Thyroid gland (tissue), 4 donors: ENCODE measurements at places on chromosomes 11 and 22. TPM values are rescaled to one million over a fixed set of nuclear protein-coding genes. Genes with fewer than 3 reads are reported as not detected.

- DNase-seq = no peak
Measured at GRCh38 chr11:2817431-2817830, 68.1 kb downstream of the CDKN1C start.

CARD16 gene
- not detected for total RNA-seq

OR2D2 gene
- total RNA-seq = not detected

OR4A16 gene
- not detected for total RNA-seq

APOL1 gene
- total RNA-seq = 16.8 TPM
